ENCODE measurements at places on chromosomes 5 and 9.
A peak's percentile ranks its signal among the peaks of the same experiment; 100 is the strongest.

DNA sequence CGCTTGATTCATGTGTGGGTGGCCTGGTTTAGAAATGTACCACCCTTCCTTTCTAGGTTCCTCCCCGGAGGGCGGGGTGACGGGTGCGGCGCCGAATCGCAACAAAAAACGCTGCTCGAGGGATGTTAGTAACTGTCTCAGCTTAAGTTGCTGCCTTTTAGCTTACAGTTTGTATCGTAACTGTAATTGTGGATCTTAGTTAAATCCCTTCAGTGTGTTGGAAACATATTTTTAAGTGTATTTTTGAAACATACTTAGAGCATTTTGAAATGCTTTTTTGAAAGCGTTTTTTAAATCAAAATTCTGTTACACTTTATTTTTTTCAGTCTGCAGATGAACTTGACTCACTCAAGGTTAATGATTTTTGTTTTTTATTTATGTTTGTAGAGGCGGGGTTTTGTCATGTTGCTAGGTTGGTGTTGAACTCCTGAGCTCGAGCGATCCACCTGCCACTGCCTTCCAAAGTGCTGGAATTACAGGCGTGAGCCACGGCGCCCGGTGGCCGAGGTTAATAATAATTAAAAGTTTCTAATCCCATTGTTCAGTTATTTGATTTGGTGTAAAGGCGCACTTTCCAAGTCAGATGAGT lies 997 bp upstream of the CHD1 start:
- DNase-seq: no peak

- no peak for DNase-seq
These were observed 24.0 kb downstream of the SYK start for GRCh38 chr9:90825586-90825985.

DNA sequence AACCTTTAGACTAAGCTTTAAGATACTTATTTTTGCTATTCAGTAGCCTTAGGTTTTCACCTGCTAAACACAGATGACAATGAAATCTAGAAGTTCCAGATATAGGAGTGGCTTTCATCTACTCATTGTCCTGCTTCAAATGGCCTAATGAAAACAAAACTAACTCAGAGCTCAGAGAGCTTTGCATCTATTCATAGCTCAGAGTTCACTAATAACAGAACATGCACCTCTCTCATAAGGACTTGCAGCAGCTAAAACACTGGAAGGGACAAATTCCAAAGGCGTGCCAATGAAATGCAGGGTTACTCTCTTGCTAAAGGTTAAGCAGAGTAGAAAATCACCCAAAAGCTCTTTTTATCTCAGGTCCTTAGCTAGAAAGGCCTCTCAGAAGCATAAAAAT lies 29.0 kb downstream of the SLC31A2 start:
- DNase-seq: no peak

GRCh38 chr5:180041301-180042274 lies 30.0 kb downstream of the RNF130 start:
- DNase-seq: no peak

DNA sequence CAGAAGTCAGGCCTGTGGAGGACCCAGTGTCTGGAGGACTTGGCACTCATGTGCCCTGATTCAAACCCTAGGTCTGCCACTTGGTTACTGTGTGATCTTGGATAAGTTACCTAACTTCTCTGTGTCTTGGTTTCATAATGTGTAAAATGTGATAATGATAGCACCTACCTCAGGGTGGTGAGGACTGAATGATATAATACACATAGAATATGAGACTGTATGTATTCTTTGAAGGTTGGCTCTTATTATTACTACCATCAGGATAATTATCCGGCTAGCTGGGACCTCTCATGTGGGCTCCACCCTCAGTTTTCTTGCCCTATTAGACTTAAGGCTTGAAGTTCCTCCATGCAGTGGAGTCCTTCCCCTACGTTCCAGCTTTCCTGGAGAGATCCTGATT lies 172.2 kb downstream of the COL23A1 start:
- no peak for DNase-seq

DNA sequence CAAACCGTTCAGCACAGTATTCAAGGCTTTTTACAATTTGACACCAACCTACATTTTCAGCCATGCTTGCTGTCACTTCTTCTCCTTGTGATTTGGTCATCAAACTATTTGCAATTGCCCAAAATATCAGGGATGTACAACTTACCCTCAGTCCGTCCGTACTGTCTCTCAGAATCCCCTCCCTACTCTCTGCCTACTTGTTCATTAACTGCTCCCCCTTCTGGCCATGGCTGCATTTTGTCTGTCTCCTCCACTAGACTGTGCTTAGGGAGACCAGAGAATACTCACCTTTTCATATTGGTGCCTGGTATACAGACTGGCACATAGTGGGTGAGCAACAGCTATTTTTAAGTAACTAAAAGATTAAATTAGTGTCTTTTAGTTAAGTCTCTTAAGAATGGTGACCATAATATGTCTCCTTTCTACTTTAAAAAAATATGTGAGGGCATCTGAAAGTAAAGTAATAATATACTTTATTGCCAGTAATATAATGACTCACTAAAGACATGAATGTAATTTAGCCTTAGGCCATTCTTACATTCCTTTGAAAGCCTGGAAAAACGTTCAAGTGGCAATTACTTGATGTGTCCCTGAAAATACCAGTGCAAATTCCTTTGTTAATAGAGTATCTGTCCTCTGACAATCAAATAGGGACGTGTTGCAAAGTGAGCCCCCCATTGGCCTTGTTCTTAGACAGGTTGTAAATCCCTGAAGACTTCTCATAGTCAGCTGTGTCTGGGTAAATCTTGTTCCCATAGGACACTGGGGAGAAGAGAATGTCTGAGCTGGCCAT lies 27.8 kb downstream of the PRLR start:
- peak; percentile 59 for DNase-seq

DNA sequence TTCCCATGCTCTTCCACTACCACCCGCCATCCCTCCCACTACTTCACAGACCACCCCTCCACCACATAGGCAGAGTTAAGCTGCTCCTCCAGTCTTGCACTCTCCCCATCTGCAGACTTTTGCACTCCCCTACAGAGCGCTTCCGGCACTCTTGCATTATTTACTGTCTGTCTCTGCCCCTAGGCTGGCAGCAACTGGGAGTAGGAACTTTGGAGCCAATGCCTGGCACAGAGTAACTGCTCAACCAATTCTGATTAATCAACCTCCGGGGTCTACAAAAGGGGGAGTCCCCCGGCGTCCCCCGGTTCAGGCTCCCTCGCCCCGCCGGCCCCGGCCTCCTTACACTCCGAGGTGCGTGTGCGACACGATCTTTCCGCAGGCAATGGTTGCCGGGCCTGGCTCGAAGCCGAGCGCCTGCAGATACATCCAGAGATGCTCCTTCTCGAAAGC lies 498 bp downstream of the HAUS6 start:
- no peak for DNase-seq

- DNase-seq: no peak
These were observed 284.7 kb downstream of the GABRB2 start for GRCh38 chr5:161261668-161262323.

GRCh38 chr9:132555528-132555927 lies 26.9 kb upstream of the BARHL1 start:
- DNase-seq: no peak

GRCh38 chr9:121503444-121503843 lies 3.8 kb upstream of the GGTA1 start:
- DNase-seq: peak; percentile 87

DNA sequence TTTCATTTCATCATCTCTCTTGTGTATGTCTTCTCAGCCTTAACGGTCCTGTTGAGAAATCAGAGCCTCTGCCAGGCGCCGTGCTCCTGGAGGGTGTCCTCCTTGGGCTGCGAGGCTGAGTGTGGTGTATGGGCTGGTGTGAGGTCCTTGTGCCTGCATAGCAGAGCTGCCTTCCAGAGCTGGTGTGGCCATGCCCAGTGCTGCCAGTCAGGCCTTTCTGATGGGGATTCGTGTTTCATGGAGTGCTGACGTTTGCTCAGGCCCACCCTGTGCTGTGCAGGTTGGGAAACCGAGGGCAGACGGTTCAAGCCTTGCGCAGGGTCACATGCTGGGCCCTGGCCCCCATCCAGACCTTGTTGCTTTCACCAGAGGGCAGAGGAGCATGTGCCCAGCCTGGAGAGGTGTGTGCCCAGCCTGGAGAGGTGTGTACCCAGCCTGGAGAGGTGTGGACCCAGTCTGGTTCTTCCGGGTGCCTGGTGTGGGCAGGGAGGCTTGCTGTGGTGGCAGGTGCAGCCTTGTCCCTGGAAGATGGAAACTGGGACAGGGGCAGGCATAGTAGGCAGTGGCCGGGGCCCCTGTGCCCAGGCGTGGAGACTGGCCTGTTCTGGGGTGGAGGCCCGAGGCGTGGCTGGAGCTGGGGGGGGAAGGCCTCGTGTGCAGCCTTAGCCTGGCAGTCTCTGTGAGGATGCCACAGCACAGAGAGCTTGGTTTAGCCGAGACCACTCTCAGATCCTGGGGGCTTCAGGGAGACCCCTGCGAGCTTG lies 84.0 kb downstream of the RXRA start:
- peak; percentile 46 for DNase-seq

DNA sequence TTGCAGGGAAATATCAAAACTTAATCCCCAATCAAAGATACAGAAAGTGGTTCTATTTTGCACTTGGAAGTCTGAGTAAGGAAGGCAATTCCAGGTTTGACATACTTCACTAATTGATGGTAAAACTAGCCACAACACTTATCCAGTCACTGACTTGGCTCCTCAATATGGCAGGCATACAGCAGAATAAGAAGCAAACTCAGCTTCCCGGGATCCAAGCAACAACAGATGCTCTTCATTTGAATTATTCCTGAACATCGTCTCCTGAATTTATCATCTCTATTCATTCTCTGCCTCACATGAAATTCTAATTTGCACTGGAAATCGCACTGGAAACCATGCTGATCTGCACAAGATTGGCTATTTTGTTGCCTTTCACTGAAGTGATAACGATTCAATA lies 629.6 kb downstream of the PRELID2 start:
- no peak for DNase-seq

DNA sequence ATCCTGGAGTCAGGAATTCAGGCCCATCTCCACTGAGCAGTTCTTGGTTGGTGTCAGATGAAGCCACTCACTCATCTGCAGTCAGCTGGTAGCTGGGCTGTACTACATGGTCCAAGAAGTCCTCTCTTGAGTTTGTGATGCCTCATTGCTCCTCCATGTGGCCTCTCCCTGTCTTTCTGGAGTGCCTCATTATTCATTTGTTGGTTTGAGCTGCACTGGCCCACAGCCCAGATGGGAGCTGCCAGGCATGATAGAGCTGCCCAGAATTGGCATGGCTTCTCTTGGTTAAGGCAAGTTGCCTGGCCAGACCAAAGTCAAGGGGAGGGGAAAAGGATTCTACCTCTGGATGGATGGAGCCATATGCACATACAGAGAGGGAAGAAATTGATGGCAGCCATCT lies 8.0 kb downstream of the PTCD2 start:
- no peak for DNase-seq

GRCh38 chr9:82593501-82593900 lies 469.4 kb downstream of the RASEF start:
- no peak for DNase-seq

DNA sequence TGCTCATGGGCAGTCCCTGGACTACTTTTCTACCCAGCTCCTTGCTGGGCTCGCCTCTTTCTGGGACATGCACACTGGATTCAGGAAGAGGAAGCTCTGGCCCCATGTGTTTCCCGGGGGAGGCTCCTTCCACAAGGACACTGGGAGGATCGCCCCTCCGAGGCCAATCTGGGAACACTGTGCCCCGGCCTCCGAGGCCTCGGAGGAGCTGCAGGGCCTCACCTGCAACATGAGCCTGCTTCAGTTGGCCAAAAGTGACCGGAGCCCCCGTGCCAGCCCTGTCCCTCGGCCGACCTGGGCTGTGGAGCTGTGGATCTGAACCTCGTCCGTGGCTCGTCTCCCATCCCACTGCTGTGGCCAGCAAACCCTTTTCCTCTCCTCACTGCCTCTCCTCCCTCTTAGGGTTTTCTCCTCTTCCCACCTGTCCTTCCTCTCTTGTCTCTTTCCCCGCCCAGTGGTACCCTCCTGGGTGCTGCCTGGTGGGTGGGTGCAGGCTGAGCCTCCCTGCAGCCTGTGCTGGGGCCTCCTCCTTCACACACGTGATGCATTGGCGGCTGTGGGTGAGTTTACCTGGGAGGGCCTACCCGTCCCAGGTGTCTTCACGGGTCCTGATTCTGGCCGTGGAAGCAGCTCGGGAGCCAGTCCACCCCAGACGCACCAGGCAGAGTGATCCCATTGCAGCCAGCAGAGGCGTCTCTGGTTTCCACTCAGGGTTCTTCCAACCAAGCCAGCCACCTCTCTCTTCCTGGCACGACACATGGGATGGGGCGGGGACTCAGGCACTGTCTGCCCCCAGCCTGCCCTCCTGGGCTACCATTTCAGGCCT lies 241.8 kb downstream of the CACNA1B start:
- DNase-seq: no peak

DNA sequence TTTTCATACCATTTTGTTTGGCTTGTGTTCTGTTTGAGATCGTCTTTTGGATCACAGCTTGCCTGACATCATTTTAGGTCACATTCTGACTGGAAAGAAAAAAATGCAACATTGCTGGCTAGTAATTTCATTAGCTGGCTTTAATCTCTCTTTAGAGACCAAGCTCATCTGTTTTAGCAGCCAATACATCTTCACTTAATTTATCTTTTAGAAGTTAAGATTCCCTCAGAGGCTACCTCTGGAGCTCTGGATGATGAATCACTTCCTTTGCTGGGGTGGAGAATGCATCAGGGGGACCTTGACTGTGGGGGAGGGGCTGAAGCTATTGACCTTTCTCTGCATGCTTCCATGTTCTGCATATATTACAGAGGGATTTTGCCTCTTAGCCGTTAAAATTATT lies 181.5 kb upstream of the OTULINL start:
- DNase-seq: no peak

DNA sequence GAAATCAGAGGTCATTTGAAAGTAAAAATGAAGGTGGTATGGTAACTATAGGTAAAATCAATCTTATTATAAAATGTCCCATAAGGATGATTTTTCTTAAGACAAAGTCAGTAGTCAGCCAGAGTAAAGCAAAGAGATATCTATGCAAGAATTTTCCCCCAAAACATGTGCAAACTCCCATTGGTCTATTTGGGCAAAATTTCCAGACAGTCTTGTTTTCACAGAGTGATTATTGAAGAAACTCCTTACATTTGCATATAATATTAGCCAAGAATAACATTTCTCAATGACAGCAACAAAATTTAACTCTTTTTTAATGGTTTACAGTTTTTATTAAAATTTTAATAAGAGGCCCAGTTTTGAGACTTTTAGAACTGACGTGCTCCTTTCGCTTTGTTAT lies 406.1 kb upstream of the GRAMD2B start:
- no peak for DNase-seq

Data from suppressor macrophage treated with lipopolysaccharide for 4 hours (primary cell).